ENCODE measurements at places on chromosomes 4 and X.

GRCh38 chr4:119471259-119471658 is 149.3 kb upstream of the FABP2 start:
- no peak for DNase-seq

GRCh38 chr4:7581477-7581876 is 146.7 kb upstream of the PSAPL1 start:
- no peak for DNase-seq

GRCh38 chrX:20527558-20528011 is 260.9 kb upstream of the RPS6KA3 start:
- no peak for DNase-seq

DNA sequence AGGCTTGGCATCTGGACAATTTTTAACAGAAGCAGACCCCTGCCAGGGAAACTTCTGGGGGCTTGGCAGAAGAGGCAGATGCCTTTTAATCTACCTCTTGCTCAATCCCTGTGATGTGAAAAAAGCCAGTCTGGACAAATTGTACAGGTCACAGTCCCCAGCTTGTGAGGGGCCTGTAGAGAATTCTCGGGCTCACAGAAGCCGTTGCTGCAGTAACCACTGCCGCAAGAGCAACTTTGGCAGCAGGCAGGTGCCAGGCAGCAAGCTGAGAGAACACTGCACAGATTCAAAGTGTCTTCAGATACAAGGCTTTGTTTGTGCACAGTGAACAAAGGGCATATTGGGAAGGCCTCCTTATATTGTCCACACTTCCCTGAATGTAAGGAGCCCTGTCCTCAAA is 11.7 kb downstream of the GPKOW start:
- DNase-seq: no peak

- DNase-seq: no peak
Measured at GRCh38 chr4:5919571-5919970, 26.7 kb upstream of the CRMP1 start.

DNA sequence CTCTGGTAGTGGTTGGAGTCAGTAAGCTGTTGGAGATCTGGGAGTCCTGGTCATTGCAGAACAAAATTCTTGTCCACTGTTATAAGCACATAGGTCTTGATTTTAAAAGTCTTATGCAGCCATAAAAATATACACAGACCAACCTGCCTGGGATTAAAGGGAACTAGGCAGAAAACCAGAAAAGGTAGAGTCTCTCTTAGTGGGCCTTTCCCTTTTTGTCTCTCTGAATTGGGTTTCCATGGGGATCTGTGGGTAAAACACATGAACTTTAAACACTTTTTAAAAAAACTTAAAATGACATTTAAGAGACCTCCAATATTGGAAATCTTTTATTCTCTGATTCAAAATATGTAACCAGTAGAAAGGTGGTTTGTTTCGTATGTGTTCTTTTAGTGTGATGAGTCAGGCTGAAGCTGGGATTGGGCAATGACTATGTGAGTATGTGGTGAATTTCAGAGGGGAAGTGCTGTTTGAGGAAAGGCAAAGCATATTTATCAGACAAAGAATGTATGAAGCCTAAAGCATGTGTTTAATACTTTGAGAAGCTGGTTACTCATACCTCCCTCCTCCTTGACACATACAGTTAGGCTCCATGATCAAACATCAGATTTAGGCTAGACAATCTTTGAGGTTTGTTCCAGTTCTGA is 29.6 kb downstream of the SLC16A2 start:
- DNase-seq: no peak

- DNase-seq: no peak
Measured at GRCh38 chr4:158111241-158111640, 61.6 kb downstream of the GASK1B start.

DNA sequence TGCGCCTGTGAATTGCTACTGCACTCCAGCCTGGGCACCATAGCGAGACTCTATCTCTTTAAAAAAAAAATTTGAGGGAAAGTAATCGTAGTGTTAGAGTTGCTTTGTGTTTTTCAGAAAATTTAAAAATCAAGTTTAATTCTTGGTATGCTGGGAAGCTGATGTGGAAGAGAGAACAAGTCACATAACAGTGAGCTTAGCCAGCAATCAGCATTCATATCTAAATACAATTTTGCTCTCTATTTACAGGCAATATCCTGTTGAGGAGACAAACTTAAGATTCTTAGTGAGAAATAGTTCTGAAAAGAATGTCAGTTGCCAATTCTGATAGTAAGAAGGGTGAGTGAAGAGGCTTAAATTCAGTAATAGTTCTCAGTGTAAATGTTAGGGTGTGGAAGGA is 9.6 kb upstream of the NDUFC1 start:
- DNase-seq: no peak

DNA sequence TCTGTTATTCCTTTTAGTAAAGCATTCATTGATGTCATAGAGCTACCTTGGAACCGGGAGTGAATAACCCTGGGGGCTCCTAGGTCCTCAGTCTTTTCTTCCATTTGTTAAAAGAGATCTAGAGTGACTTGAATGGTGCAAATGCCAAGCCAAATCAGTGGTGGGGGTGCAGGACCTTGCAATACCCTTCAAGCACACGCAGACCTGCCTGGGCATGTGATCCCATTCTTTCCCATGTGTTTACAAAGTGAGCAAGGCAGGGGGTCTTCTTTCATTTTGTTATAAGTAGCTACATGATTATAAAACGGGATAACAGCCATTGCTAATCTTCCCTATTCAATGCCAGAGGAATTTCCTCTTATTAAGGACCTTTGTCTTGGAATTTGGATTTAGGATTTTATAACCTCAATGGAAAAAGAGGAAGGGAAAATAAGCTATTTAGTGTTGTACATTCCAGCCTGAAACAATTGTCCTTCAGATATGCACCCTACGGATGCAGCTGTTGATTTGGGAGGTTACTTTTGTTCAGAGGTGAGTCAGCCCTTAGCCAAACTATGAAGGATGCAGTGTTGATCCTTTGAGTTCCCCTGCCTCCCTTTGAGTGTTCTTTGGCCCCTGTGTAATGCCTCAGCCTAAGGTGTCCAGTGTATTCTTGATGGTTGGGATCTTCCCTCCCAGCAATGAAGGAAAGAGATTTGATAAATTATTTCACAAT is 623.8 kb upstream of the HTR2C start:
- DNase-seq: no peak

GRCh38 chr4:20078644-20079043 is 173.1 kb upstream of the SLIT2 start:
- no peak for DNase-seq

GRCh38 chrX:31459361-31459760 is 387.5 kb upstream of the FTHL17 start:
- no peak for DNase-seq

DNA sequence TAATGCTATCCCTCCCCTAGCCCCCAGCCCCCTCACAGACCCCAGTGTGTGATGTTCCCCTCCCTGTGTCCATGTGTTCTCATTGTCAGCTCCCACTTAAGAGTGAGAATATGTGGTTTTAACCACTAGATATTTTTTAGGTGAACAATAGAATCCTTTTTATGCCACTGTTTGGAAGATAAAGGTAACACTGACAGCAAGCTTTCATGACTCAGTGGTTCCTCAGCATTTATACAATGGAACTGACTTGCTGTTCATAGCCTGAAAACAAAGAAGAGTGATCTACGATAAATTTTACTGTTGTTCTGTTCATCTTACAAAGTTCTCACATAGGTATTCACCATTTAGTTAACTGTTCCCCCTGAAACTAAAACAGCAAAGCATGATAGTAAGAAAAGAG is 147.8 kb downstream of the ARHGAP10 start:
- no peak for DNase-seq

DNA sequence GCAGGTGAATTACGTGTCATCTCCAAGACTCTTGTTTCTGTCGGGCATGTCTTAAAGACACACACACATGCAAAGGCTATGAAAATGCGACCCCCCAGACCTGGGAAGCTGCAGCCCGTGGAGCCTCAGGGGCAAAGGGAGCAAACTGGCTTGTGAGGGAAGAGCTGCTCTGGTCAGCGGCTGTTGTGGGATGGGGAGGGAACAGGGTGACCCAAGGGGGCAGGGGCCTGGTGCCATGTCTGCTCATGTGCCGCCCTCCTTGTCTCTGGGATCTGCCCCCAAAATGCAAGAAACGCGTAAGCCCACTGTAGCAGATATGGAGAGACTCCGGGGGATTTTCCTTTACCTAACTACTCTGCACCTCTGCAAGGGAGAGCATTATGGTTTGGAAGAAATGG is 92.4 kb downstream of the PHKA2 start:
- DNase-seq: no peak

DNA sequence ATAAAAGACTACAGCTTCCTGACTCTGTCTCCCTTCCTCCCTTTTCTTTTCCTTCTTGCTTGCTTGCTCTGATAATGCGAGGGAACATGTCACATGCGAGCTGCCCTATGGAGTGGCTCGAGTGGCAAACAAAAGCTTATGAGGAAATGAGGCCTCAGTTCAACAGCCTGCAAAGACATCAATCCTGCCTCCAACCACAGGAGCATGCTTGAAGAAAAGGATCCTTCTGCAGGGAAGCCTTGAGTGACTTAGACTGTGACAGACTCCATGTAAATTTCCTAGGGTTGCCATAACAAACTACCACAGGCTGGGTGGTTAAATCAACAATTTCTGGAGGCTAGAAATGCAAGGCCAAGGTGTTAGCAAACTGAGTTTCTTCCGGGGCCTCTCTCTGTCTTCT is 152.5 kb downstream of the NR3C2 start:
- DNase-seq: no peak

GRCh38 chrX:136747003-136747986 is 33.4 kb downstream of the ARHGEF6 start:
- no peak for DNase-seq

- no peak for DNase-seq
Measured at GRCh38 chrX:110242371-110242770, 75.5 kb downstream of the AMMECR1 start.

Data from stimulated activated CD8-positive, alpha-beta memory T cell treated with anti-CD3 and anti-CD28 coated beads, Interleukin-15, amount 100 ng/mL, for 1 hour (primary cell).